ENCODE measurements at places on chromosomes 7 and 10.

GRCh38 chr10:6399231-6399741, 180.8 kb downstream of the PRKCQ start:
- no peak for DNase-seq

DNA sequence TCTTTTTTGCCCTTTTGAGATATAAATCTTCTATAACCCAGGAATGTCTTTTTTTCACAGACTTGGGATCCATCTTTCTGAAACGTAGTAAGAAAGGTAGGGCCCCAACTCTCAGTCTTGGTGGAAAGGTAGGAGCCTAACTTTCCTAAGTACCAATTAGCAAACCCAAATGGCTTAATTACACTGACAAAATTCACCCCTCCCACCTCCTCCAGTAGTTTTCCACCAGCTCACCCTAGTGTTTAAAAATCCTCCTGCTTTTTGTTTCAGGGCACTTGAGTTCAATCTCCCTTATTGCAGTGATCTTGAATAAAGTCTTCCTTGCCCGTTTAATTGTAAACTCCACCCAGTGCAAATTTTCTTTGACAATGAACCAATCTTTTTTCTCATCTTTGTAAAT, 600.0 kb downstream of the PHTF2 start:
- DNase-seq: no peak

DNA sequence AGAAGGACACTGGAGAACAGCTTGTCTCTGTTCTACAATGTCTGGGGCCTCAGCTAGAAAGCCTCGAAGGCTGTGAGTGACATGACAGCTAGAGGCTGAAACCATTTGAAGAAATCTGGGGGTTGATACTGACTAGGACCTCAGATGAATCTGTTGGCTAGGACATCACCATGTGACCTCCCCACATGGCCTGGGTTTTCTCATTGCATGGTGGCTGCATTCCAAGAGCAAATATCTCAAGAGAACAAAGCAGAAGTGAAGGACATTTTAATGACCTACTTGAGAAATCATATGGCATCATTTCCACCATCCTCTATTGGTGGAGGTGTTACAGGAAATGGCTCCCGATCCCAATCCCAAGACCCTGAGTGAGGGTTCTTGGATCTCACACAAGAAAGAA, 450.6 kb upstream of the AUTS2 start:
- no peak for DNase-seq

- no peak for DNase-seq
These were observed 528.3 kb downstream of the PHTF2 start for GRCh38 chr7:78326876-78327275.

GRCh38 chr7:74240482-74240881, 13.7 kb downstream of the RFC2 start:
- no peak for DNase-seq

GRCh38 chr7:85232068-85232467, 45.2 kb upstream of the SEMA3D start:
- no peak for DNase-seq

DNA sequence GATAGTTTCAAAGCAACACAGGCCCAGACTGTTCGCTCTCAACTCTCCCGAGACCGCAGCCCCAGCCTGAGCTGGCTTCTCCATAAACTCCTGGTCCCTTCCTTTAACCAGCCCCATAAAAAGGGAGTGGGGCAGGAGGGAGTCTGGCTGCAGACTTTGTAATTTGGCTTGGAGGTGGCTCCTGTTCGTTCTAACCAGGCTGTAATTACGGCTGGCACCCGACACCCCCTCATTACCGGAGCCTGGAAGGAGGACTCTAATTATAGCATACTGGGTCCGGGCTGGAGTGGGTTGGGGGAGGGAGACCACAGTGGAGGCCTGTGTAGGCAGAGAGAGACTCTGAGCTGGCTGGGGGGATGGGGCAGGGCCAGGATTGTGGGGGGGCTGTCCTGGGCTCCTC, 49.7 kb downstream of the UNC5B start:
- DNase-seq: no peak

DNA sequence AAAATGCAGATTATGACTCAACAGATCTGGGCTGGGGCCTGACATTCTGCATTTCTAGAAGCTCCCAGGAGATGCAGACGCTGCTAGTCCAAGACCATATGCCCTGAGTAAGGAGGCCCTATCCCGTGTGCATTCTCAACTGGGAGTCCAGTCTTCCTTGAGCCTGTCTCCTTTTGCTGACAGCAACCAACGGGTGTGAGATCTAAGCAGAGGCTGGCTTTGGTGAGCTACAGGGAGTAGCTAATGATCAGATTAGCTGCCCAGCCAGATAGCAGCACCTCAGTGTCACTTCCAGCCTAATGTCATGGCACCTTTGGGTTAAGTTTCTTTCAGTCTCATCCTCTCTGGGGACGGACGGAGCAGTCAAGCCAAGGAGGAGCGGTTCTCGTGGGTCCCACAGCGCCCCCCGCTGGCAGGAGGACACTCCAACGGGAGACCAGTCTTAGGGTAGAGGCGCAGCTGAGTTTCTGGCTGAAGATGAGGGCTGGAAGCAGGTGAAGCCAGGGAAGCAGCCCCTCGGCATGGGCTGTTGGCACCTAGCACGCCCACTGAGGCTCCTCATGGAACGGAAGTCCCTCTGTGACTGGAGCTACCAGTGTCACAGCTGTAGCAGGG, 154.0 kb downstream of the CCDC3 start:
- DNase-seq: no peak
